Naive thymus-derived CD4-positive, alpha-beta T cell (primary cell): ENCODE measurements at places on chromosomes 2 and 18.
A peak's percentile ranks its signal among the peaks of the same experiment; 100 is the strongest.

DNA sequence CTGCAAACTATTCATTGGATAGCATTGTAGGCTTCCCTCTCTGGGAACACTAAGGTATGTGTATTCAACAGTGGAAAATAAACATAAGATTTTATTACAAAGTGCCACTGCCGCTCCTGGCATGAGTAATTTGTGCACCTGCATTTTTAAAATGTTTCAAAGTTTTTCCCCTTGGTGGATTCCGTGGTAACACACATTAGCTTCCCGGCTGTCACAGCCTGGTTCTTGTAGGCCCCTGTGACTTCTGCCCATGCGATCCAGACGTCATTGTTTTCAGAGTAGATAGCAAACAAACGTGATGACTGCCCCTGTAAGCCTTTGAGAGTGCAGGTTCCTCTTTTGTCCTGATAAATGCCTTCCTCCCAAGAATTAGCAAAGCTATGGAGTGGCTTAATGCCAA is 421.0 kb downstream of the ZNF521 start:
- H3K4me1 ChIP-seq = no peaks in the 10 kb centered on the region
- H3K27ac ChIP-seq = no peak overlapping the region
- no peak overlapping the region for H3K4me3 ChIP-seq
- H3K36me3 ChIP-seq = no peaks in the 10 kb centered on the region
- H3K27me3 ChIP-seq = no peaks in the 10 kb centered on the region
- no peak for DNase-seq

DNA sequence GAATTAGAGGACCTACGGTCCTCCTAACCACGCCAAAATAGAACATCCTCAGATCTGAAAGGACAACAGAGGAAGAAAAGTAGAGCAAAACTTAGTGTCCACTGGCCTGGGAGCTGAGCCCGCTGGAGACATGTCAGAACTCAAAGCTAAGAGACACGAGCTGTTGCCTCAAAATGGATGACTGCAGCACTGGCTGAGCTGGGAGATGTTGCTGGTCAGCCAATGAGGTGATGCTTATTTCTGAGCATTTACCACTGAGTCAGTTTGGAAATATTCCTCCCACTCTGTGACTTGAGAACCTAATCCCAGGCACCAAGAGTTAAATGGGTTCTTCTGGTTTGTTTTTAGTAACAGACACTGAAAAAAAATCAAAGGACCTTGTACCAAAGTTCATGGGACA is 32.6 kb downstream of the FBXO15 start:
- H3K27me3 ChIP-seq = no peaks in the 10 kb centered on the region
- H3K36me3 ChIP-seq = no peaks in the 10 kb centered on the region
- DNase-seq = no peak
- no peaks in the 10 kb centered on the region for H3K4me1 ChIP-seq
- H3K4me3 ChIP-seq = no peak overlapping the region

DNA sequence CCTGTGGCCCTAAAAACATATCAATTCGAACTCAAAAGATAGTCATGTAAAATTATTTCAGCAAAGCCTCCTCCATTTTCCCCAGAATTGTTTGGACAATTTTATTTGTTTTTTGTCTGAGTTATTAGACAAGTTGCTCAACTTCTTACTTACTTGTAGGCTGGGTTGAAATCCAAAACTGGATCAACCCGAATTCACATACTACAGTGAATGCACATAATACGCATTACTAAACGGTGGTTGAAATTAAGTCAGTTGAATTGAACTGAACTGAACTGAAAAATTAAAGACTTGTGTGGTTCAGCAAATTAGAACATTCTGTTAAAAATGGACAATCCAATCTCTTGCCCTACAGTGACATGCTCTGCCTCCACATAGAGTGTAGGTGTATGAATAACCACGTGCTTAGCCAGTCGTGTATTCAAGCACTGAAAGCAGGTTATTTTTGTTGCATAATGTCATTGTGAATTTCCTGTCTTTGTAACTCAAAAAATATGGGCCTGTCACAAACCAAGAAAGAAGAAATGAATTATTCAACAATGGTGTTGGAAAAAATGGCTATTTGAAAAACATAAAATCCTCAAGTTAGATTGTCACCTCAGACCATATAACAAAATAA is 441.0 kb downstream of the TXNL1 start:
- H3K27ac ChIP-seq = no peak overlapping the region
- no peak overlapping the region for H3K4me3 ChIP-seq
- H3K36me3 ChIP-seq = no peaks in the 10 kb centered on the region
- H3K27me3 ChIP-seq = no peaks in the 10 kb centered on the region
- no peaks in the 10 kb centered on the region for H3K4me1 ChIP-seq

DNA sequence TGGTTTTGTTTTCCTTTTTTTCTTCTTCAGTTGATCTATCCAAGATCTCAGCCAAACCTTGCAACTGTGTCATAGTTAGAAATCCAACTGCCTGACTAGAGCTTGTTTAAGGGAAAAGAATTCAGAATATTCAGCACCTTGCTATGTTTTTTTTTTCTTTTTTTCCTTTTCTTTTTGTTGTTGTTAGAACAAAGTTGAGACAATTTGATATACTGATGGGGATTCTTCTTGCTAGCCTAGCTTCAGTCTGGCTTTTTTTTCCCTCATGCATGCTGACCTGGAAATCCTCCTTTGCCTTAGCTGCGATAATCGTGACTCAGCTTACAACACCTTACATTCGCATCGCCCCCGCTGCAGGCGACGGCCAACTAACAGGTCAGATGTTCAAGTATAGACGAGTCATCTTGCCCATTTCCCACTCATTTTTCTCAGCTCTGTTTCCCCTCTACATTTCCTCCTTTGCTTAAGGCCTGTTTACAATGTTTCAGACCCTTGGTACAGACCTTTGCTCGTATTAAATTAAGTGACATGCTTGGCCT is 487.2 kb upstream of the RAB12 start:
- no peaks in the 10 kb centered on the region for H3K27me3 ChIP-seq
- H3K27ac ChIP-seq = no peak overlapping the region
- DNase-seq = no peak
- no peaks in the 10 kb centered on the region for H3K36me3 ChIP-seq
- no peaks in the 10 kb centered on the region for H3K4me1 ChIP-seq

GRCh38 chr2:146229508-146230155 is 1615.2 kb upstream of the ACVR2A start:
- H3K27ac ChIP-seq = no peak overlapping the region
- no peak overlapping the region for H3K4me3 ChIP-seq
- no peaks in the 10 kb centered on the region for H3K27me3 ChIP-seq
- H3K4me1 ChIP-seq = no peaks in the 10 kb centered on the region

GRCh38 chr2:187906021-187906420 is 351.8 kb upstream of the TFPI start:
- H3K27me3 ChIP-seq = no peaks in the 10 kb centered on the region
- no peak for DNase-seq
- H3K27ac ChIP-seq = no peak overlapping the region
- no peaks in the 10 kb centered on the region for H3K4me1 ChIP-seq
- H3K4me3 ChIP-seq = no peak overlapping the region
- no peaks in the 10 kb centered on the region for H3K36me3 ChIP-seq

GRCh38 chr2:49286726-49287125 is 132.4 kb upstream of the FSHR start:
- H3K4me3 ChIP-seq = no peak overlapping the region
- no peak for DNase-seq
- no peaks in the 10 kb centered on the region for H3K4me1 ChIP-seq

GRCh38 chr2:212015588-212015987 is 523.0 kb downstream of the ERBB4 start:
- no peaks in the 10 kb centered on the region for H3K27me3 ChIP-seq
- H3K27ac ChIP-seq = no peak overlapping the region
- no peaks in the 10 kb centered on the region for H3K4me1 ChIP-seq
- H3K36me3 ChIP-seq = no peaks in the 10 kb centered on the region
- DNase-seq = no peak

DNA sequence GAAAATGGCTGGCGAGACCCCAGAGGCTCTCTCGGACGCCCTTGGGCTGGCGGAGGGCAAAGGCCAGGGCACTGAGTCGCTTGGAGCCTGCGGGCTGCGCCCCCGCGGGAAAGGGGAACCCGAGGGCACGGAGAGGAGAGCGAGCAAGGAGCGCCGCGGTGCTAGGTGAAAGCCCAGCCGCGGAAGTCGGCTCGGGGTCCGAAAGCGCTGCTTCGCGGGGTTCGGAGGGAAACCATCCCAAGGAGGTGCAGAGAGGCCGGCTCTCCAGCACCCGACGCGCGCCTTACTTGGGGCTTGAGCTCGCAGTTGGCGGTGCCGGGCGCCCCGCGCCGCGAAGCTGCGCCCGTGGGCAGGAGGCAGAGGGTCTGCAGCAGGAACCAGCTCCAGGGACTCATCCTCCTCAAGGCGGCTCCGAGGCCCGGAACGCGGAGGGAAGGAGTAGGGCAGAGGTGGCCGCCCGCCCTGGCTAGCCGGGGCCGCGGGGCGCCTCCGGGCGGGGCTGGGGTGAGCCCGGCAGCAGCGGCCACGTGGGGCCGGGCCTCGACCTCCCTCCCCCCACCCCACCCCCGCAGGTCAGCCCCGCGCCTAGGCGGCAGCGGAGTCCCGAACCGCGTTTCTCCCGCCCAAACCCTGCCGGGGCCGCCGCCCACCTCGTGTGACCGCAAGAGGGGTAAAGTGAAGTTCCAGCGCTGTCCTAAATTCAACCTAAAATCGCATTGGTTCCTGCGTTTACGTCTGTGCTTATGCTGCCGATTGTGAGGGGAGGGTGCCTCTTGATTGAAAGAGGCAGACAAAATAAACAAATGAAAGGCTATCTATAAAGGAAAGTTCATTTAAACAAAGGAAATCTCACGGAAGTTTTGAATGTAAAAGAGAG is at the start of gene TRABD2A:
TRABD2A (minus strand) TSS at position 440 of the 877 bp plus-strand sequence; CDS start at position 395, 45 bp downstream.
- no peaks in the 10 kb centered on the region for H3K36me3 ChIP-seq
- peak within 1 kb of the TSS; percentile 89 for H3K27ac ChIP-seq
- peak; percentile 66 for DNase-seq
- H3K4me3 ChIP-seq = peak within 1 kb of the TSS; percentile 80
- H3K4me1 ChIP-seq = peaks cover 29% of the 10 kb centered on the region

DNA sequence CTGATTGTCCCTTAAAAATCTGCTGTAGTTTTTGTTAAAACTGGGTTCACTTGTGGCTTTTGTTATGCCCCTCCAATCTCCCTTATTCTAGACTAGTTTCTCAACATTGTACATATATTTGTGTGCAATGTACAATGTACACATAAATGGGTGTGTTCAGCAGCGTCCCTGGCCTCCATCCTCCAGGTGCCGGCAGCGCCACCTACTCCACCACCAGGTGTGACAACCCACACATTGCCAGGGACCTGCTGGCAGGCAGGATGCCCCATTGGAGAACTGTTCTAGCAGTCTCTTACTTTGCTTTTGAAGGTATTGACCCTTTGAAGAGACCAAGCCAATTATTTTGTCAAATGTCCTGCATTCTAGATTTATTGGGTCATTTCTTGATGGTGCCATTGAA is 75.4 kb downstream of the SH3RF3 start:
- no peaks in the 10 kb centered on the region for H3K36me3 ChIP-seq
- no peak overlapping the region for H3K27ac ChIP-seq
- no peak for DNase-seq
- H3K27me3 ChIP-seq = no peaks in the 10 kb centered on the region

DNA sequence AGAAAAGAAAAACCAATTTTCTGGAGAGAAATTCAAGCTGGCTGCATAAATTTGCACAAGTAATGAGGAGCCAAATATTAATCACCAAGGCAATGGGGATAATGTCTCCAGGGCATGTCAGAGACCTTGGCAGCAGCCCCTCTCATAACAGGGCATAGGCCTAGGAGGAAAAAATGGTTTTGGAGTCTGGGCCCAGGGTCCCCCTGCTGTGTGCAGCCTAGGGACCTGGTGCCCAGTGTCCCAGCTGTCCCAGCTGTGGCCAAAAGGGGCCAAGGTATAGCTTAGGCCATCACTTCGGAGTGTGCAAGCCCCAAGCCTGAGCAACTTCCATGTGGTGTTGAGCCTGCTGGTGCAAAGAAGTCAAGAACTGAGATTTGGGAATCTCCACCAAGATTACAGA is 57.1 kb downstream of the SCN7A start:
- DNase-seq = no peak
- H3K4me3 ChIP-seq = no peak overlapping the region
- H3K36me3 ChIP-seq = no peaks in the 10 kb centered on the region
- H3K27me3 ChIP-seq = no peaks in the 10 kb centered on the region

GRCh38 chr18:69647702-69648101 is 247.0 kb downstream of the DOK6 start:
- H3K27ac ChIP-seq = no peak overlapping the region
- H3K36me3 ChIP-seq = no peaks in the 10 kb centered on the region
- H3K4me3 ChIP-seq = no peak overlapping the region
- DNase-seq = no peak

DNA sequence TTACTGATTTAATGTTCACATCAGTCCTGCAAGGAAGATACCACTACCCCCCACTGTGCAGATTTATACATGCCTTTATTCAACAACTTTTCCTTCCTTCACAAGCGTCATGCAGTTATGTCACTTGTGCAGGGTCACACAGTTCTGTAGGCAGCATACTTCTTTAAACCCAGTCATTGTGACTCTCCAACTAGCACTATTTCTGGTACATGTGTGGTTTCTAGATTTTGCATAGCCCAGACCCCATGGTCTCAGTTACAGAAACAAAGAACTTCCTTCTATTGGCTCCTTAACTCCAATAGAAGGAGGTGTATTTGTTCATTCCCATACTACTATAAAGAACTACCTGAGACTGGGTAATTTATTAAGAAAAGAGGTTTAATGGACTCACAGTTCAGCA is 333.1 kb downstream of the ZNF516 start:
- H3K4me1 ChIP-seq = no peaks in the 10 kb centered on the region
- H3K36me3 ChIP-seq = no peaks in the 10 kb centered on the region
- no peaks in the 10 kb centered on the region for H3K27me3 ChIP-seq

DNA sequence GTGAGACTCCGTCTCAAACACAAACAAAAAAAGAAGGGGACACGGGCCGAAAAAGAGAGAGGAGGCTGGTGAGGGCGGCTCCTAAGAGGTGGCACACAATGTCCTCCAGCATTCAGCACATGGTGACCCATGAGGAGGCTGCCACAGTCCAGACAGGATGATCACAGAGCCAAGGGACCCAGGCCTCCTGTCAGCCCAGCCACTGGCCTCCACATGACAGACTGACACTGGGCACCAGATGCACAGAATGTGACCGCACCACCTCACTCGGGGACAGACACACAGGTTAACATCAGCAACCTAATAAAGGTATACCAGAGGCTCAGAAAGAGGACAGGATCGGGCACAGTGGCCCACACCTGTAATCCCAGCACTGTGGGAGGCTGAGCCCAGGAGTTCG is 21.0 kb downstream of the PASK start:
- peaks cover 11% of the 10 kb centered on the region for H3K4me1 ChIP-seq
- DNase-seq = no peak
- H3K27ac ChIP-seq = peak overlapping the region; percentile 29
- no peaks in the 10 kb centered on the region for H3K27me3 ChIP-seq
- no peak overlapping the region for H3K4me3 ChIP-seq

DNA sequence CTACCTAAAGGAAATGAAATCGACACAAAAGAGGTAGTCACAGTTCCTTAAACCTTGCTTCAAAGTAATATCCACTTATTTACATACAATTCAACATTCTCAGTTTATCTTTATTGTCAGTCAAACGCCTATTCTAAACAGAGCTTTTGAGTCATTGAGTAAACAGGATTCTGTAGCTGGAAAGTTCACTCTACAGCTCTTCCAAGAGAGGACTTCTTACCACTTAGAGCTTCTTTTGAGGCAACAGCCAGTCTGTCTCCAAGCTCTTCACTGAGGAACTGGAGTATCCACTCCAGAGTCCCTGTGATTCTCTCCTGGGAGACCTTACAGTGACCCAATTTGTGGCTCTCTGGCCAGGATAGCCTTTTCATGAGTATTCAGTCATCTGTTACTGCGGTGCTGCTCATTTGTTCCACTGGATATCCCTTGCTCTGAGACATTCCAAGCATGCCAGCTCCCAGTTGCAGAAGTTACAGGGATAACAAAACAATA is 210.9 kb upstream of the OSR1 start:
- no peak overlapping the region for H3K4me3 ChIP-seq
- H3K4me1 ChIP-seq = no peaks in the 10 kb centered on the region
- no peaks in the 10 kb centered on the region for H3K27me3 ChIP-seq
- H3K36me3 ChIP-seq = no peaks in the 10 kb centered on the region
